Stimulated activated CD8-positive, alpha-beta memory T cell treated with anti-CD3 and anti-CD28 coated beads, Interleukin-7, amount 100 ng/mL, for 1 hour (primary cell): ENCODE measurements at places on chromosomes 1 and 21.

- no peak for DNase-seq
Measured at GRCh38 chr1:114322734-114323133, 169.1 kb upstream of the SYT6 start.

DNA sequence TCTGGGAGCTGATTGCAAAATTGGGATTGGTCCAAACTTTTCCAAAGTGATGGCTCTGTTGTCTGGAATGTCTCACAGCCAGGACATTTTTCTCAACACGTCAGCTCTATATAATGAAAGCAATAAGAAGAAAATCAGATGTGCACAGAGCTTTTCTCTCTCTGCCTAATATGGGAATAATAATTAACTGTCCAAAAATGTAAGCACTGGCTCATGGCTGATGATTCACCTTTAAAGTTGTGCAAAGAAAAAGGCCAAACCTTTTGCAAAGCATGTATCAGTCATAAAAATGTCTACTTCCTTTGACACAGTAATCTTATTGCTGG, 30.4 kb downstream of the ZNF281 start:
- DNase-seq: no peak

DNA sequence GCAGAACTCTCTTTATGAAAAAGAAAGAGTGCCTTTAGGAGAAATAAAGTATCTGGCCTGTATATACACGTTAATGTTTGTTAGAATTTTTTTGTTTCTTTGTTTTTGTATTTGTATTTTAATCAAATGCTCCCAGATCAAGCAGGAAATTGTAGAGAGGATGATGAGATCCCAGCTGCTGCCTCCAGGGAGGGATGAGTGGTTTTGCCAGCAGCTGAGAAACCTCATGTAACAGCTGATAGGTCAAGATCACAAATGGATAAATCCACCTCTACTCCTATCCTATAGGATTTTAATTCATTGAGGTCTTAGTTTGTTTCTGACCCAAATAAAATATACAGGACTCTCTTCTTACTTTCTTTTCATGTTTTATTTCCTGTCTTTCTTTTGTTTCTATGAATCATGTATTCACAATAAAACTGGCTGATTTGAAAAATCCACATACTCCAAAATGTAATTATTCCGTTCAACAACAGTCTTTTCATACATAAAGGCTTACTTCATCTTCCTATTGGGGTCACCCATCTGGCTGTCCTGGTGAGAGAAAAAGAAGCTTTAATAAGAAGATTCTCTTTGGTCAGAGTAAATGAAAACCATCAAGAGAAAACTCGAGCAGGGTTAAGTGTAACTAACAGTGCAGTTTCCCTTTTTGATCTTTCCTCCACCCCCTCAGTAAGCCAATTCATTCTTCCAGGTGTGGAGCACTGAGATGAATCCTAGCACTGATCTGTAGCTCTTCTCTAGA, 129.3 kb upstream of the PLPPR5 start:
- no peak for DNase-seq

DNA sequence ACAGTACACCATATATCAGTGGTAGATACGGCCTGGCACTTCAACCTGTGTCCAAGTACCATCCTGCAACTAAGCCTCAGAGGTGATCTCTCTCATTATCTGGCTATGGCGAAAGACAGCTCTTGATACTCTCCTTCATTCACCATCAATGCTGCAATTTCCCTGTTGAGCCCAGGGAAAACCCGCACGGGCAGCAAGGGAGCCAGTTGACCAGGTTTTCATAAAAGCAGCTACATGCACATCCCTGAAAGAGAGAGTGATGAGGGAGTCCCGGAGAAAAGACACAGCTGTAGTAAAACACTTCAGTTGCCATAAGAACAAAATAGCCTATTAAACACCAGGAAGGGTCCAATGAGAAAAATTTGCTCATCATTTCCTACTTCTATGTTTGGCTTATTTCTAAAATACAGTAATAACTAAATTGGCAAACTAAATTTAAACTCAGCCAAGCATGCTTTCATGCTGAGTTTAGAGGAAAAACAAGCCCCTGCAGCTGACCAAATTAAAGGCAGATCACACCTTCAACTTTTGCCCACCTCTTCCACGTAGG, 68.3 kb downstream of the CAPZB start:
- no peak for DNase-seq

GRCh38 chr1:30689901-30690645, 33.3 kb downstream of the MATN1 start:
- DNase-seq: no peak

DNA sequence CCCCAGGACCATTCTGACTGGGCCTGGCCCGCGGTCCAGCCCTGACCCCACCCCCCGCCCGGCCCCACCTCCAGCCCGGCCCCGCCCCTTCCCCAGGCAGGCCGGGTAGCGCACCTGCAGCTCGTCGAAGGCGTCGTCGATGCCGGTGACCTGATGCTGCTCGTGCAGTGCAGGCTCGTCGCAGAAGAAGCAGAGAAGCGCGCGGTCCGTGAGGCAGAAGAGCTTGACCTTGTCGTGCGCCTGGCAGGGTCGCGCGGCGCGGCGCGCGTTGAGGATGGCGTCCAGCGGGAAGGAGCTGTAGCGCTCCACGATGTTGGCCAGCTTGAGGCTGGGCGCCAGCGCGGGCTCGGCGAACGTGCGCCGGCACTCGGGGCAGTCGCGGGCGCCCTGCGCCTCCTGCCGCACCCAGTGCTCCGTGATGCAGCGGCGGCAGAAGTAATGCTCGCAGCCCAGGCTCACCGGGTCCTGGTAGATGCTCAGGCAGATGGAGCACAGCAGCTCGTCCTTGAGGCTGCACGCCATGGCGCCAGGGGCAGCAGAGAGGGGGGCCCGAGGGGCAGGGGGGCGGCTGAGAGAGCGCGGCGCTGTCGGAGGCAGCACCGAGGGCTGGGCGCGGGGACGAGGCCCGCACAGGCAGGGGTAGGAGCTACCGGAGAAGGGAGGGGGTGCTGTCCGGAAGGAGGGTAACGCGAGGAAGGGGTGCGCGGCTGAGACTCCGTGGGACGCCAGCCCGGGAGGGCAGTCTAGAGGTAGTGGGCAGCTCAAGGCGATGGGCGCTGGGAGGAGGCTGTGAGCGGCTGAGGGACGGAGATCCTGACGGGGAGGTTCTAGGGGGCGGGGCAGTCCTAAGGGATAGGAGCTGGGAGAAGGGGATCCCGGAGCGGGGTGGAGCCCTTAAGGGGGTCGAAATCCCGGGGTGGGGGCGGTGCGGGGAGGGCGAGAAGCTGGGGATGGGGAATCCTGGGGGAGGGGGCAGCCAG, 642 bp downstream of the TRIM62 start:
- peak; percentile 57 for DNase-seq

DNA sequence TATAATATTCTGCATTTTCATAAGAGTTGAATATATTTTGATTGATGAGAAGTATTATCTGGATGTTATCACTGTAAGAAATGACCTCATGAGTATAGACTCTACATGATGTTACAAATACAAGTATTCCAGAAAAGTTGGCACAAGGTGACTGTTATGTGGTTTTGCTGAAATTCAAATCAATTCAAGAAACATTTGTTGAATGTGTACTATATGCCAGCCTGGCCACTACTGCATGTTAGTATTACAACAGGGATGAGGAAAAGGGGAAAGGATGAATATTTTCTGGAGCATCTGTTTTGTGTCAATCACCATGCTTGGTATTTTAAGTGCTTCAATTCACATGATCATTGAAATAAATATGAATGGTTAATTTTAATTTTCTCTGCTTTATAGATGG, 250.9 kb upstream of the PBX1 start:
- DNase-seq: no peak

DNA sequence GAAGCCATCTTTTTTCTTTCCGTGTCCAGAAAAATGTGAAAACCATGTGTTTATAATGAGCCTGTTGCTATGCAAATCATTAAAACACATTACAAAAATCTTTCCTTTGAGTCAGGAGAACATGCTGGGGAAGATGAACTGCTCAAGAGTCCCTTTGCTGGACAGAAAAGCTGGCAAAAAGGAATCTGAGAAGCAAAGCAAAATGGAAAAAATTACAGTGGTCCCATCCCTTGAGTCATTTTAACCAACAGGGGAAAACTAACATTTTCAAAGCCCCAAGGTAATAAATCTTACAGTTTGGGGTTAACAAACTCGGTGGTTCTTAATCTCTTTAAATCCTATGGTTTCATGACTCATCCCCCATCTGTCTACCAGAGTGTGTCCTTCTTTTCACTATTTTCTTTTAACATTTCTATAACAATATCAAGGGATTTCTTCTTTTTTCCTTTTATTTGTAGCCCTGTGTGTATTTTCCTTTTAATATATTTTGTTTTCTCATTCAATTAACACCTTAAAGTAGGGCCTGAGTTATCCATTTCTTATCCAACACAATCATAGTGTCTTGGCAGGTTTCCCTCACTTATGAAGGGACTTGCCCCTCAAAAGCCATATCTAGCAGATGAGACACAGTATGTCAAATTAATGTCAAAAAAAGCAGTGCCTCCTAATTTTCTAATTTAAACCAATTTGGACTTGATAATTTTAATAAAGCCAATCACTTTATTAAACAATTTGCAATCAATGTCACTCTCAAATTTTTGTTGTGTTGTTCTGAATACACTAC, 105.4 kb downstream of the PTPN14 start:
- no peak for DNase-seq

GRCh38 chr1:229371624-229372023, 28.8 kb upstream of the CCSAP start:
- no peak for DNase-seq
